ENCODE measurements at places on chromosomes 16 and 17. TPM values are rescaled to one million over a fixed set of nuclear protein-coding genes. Genes with fewer than 3 reads are reported as not detected.
A peak's percentile ranks its signal among the peaks of the same experiment; 100 is the strongest.

GRCh38 chr16:72051818-72052217 lies 2.5 kb upstream of the HP start:
- no peak for DNase-seq

GRCh38 chr16:81231014-81231413 lies 7.5 kb upstream of the BCO1 start:
- no peak for DNase-seq

DNA sequence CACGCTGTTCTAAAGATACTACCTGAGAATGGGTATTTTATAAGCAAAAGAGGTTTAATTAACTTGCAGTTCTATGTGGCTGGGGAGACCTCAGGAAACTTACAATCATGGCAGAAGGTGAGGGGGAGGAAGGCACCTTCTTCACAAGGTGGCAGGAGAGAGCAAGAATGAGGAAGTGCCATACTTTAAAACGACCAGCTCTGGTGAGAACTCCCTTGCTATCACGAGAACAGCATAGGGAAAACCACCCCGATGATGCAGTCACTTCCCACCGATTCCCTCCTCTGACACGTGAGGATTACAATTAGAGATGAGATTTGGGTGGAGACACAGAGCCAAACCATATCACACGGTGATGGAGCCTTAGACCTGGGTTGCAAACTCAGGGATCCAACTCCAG lies 317.5 kb upstream of the EEF2KMT start:
- no peak for DNase-seq

DNA sequence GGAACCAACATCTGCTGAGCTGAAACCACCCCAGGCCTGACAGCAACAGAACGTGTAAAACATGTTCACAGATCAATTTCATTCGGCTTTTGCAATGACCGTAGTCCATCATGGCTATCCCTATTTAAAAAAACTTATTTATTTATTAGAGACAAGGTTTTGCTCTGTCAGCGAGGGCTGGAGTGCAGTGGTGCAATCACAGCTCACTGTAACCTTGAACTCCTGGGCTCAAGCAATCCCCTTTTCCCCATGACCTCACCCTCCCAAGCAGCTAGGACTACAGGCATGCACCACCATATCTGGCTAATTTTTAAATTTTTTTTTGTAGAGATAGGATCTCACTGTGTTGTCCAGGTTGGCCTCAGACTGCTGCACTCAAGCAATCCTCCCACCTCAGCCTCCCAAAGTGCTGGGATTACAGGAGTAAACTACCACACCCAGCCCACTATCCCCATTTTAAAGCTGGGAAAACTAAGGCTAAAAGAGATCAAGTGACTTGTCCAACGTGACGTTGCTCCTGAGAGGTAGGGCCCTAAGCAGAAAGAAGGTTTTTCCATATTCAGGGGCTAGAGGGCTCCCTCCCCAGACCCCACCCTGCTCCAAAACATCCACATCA lies 77.7 kb downstream of the MYH11 start:
- no peak for DNase-seq

- DNase-seq: no peak
These were observed 55.4 kb upstream of the SLC25A19 start for GRCh38 chr17:75344666-75345065.

DNA sequence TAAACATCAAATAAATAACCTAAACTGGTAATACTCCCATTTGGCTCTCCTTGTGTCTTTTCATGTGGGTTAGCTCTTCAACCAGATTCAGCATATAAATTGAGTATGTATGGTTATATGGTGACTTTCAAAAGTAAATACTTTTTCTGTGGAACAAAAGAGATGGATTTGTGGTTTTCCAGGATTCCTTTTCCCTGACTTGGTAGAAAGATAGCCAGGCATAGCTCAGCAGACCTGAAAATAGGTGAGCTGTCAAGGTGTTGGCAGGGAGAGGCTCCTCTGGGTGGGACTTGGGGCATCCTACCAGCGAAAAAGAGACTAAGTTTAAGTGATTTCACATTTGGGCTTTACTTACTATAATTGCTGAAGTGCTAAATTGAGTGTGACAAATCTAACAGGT lies 80.3 kb downstream of the FTO start:
- no peak for DNase-seq

- no peak for DNase-seq
These were observed 69.6 kb downstream of the MARF1 start for GRCh38 chr16:15573274-15573895.

GRCh38 chr17:47741109-47741792 lies 8.2 kb downstream of the TBX21 start:
- no peak for DNase-seq

- DNase-seq: no peak
These were observed 1.1 kb downstream of the FHOD1 start for GRCh38 chr16:67246081-67246755.

GRCh38 chr17:77995146-77995852 lies 36.8 kb downstream of the TNRC6C start:
- no peak for DNase-seq

DNA sequence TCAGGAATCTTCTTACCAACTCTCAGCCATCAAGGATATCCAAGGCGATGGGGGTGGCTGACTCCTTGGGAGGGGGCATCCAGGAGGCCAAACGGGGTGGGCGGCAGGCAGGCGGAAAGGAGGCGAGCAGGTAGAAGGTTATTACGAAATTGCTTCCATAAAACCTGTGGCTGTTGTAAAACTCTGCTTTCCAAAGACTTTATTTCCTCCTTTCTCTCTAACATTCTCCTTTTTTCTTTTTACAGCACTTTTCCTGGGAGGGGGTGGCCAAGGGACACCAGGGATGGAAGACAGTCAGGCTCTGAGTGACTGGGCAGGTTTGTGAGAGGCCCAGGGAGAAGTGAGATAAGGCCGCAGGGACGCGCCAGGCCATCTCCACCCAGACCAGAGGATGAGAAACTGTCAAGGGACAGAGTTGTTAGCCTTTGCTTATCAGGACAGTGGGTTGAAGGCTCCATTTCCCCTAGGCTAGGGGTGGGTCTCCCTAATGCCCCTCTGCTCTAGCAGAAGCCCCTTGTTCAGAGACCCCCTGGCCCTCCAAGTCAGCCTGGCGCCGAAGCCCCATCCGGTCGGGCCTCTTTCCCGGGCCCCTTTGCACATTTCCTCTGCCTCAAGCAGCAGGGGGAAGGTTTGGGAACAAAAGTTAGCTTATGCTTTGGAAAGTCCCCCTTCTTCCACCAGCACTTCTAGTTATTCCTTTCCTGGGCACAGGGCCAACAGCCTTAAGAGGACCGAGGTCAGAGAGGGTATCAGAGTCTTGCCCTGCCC lies 5.0 kb upstream of the HOXB9 start:
- DNase-seq: no peak

- no peak for DNase-seq
These were observed 113.9 kb downstream of the AMFR start for GRCh38 chr16:56311208-56312027.

DNA sequence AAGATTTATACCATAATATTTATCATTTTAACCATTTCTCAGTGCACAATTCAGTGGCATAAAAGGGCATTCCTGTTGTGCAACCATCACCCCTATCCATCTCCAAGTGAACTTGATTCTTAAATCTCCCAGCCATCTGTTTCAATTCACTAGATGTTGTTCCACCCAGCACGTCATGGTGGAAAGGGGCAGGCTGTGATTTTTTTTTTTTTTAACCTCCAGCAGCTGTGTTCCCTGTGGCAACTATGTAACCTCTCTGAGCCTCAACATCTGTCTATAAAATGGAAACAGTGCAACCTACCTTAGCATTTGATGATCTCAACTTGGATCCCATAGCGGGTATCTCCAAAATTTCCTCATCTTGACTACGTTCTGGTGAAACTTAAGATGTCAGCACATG lies 604.5 kb downstream of the WWOX start:
- DNase-seq: no peak

DNA sequence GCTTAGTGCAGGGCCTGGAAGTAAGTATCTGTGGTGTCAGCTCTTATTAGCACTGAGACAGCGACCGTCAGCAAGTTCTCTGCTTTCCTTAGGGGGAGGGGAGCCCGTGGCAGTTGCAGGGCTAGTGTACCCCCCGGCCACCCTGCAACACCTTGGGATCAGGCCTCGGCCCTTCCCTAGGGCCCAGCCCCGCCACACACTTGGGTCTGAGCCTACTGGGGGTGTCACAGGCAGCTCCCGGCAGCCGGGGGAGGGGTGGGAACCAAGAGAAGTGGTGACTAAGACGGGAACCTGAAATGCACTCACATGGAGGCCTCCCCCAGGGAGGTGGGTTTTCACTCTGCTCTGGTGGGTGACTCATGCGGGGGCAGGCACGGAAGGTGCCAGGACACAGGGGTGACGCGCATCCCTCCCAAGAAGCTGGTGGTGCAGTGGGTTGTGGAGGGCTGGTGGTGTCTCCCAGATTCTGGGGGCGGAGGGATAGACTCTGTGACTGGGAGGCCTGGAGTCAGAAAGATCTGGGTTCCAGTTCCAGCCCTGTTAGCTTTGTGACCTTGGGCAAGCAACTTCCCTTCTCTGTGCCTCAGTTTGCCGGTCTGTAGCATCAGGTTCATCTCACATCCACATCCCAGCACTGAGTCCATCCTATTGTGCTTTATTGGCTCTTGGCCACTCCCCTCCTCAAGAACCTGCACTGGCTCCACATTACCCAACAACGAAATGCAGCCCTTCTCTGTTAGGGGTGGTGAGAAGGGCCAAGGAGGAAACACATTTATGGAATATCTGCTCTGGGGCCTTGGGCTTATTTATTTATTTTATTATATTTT lies 44.5 kb downstream of the LAT start:
- DNase-seq: peak; percentile 76

- DNase-seq: no peak
These were observed 4.8 kb downstream of the METRNL start for GRCh38 chr17:83084214-83084613.

DNA sequence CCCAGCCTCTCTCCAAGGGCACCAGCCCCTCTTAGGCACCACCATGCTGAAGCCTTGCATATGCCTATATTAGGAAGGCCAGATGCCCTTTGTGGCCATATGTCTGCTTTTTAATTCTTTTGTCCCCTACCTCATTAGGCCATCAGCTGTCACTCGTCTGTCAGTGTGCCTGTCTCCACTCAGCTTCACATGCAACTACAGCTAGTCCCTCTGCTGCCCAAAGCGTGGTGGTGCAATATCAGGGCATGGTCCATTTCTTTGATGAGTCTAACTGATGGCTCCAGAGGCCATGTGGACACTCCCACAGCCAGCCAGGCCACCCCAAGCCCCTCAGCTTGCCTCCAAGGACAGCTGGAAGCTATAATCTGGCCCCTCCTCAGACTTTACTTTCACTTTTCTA lies 36.3 kb downstream of the MYO18A start:
- DNase-seq: no peak

DNA sequence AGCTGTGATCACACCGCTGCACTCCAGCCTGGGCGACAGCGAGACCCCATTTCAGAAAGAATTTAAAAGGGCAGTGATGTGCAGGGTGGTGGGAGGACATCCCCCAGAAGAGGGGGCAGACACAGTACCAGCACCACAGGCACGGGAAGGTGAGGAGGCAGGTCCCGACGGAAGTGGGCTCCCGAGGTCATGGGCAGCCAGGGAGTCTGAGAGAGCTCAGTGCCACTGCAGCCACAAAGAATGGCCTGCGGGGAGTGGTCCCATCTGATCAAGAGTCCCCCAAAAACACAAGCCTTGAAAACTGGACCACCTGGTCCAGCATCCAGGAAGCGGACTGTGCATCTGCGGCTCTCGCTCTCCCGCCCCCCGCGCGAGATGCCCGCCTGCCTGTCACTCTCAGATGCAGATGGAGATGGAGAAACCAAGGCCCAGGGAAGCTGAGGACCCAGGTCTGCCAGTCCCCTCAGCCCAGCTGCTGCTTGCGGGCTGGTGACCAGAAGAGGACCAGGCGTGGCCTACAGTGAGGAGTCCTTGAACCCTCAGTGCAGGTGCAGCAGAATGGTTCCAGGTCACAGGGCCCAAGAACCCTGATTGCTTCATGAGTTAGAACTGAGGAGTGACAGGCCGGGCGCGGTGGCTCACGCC lies 4.3 kb upstream of the CAPN15 start:
- DNase-seq: no peak

GRCh38 chr17:50765454-50766221 lies 1.7 kb downstream of the ANKRD40CL start:
- DNase-seq: no peak

GRCh38 chr17:50918933-50919296 lies 52.8 kb upstream of the TOB1 start:
- DNase-seq: no peak

GRCh38 chr17:9330141-9330540 lies 245.5 kb downstream of the STX8 start:
- DNase-seq: no peak

GRCh38 chr16:81878529-81878928 lies 99.4 kb downstream of the PLCG2 start:
- no peak for DNase-seq

GRCh38 chr16:57807968-57808528 lies 5.8 kb upstream of the KIFC3 start:
- DNase-seq: peak; percentile 66

GRCh38 chr17:67509390-67510287 lies 132.6 kb downstream of the PITPNC1 start:
- no peak for DNase-seq

GRCh38 chr17:61574542-61575351 lies 16.3 kb downstream of the NACA2 start:
- no peak for DNase-seq

DNA sequence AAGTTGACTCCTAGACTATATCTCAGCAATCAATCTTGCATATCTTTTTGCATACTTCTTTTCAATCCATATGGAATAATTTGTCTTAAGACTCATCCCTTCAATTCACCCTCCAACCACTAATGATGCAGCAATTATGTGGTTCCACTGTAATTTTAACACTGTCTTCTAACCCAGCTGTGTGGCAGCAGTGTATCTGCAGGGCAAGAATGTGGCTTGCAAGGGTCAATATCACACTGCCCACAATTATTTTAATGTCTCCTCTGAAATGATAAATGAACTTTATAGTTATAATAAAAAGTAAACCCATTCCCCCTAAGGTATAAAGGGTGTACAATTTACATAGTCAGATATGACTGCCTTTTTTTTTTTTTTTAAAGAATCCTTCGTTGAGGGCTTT lies 48.6 kb downstream of the FTO start:
- DNase-seq: no peak

GRCh38 chr16:86391984-86392383 lies 118.3 kb upstream of the FOXF1 start:
- DNase-seq: no peak

KRTAP1-1 gene
- not detected for total RNA-seq

TLCD2 gene
- total RNA-seq: 1.6 TPM

ATF7IP2 gene
- 8.9 TPM for total RNA-seq

SPNS2 gene
- total RNA-seq: 110 TPM

TLCD3B gene
- total RNA-seq: not detected

PPP1R1B gene
- not detected for total RNA-seq

BCO1 gene
- 0.58 TPM for total RNA-seq

CTCF gene
- total RNA-seq: 25.9 TPM

CRYBA1 gene
- not detected for total RNA-seq

TBX2 gene
- total RNA-seq: 2.2 TPM

ESRP2 gene
- total RNA-seq: 26.7 TPM

EXOC3L1 gene
- total RNA-seq: not detected

RFWD3 gene
- 49.3 TPM for total RNA-seq

HNF1B gene
- 21.9 TPM for total RNA-seq

TBC1D3 gene
- total RNA-seq: not detected

TRPV2 gene
- 28.4 TPM for total RNA-seq

TPPP3 gene
- total RNA-seq: not detected

NEUROD2 gene
- not detected for total RNA-seq

Data from epithelial cell of proximal tubule (primary cell).